SK-N-SH (cell line): ENCODE measurements at places on chromosomes 1 and 21. TPM values are rescaled to one million over a fixed set of nuclear protein-coding genes. Genes with fewer than 3 reads are reported as not detected.

DNA sequence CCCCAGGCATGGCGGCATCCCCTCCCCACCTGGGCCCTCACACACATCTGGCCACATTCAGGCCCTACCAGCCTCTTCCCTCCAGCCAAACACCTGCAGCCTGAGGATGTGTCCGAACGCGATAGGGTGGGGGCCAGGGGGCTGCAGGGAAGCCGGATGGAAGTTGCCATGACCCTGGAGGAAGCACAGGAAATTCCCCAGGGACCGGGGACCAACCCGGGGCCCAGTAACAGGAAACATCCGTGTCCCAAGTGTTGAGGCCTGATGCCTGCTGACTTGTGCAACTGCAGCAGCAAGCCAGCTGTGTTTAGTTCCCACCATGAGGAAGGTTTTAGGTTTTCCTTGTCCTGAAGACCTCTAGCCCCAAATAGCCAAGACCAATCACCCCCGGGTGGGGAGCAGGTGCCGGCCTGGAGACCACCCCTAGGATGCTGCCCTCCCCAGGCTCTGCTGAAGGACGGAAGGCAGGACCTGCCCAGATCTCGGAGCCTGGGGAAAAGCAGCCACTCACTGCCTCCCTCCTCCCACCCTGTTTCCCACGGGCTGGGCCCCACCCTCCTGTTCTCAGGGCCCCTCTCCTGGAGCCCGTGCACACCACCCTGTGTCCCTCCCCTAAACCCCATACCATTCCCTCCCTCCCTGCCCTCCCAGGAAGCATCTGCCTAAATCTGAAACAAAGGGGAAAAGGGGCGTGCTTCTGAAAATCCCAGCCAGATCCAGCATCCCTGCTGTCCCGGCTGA lies 29.8 kb downstream of the MEGF6 start:
- peak; percentile 55 for DNase-seq

- no peak for DNase-seq
Observed at GRCh38 chr1:96865731-96866685, 144.4 kb downstream of the PTBP2 start.

DNA sequence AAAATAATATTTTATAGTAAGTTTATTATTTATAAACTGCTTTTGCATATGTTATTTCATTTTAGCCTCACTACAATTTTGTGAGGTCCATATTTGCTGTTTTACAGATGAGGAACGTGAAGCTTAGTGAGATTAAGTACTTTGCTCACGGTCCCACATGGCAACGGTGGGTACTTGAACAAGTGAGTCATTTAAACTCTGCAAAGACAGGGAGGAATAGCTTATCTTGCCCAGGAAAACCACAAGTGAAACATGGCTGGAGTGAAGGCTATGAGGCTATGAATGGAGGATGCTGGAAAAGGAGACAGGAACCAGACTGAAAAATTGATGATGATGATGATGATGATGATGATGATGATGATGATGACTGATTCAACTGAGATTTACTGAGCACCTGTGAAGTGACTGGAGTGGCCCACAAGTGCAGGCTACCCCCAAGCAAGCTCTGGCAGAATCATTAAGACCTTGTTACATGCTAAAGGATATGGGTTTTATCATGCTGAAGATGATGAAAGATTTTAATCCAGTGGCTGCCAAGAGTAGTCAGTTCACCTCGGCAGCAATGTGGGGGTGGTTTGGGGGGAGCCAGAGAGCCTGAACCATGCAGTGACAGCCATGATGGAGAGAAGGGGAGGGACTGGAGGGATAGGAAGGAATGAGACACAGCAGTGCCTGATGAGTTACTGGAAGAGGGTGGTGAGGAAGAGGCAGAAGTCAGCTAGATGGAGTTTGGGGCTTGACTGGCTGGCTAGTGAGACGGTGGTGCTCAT lies 1.4 kb upstream of the ABCA4 start:
- DNase-seq, result no peak

DNA sequence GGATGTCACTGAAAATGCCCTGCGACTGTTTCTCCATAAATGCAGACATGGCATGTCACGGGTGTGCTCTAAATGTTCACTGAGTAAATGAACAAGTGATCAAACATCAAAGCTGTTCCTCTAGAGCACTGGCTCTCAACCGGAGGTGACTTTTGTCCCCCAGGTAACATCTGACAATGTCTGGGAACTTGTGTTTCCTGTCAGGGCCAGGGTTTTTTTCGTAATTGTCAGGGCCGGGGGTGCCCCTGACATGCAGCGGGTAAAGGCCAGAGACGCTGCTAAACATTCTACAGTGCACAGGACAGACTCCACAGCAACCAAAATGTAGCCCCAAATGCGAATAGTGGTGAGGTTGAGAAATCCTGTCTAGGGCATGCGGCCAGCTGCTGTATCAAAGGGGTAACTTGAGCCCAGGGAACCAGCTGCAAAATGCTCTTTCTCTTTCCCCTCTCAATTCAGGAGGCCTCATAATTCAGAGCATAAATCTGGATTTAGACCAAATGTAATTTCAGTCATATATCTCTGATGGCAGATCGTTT lies 2.0 kb downstream of the ALDH4A1 start:
- no peak for DNase-seq

DNA sequence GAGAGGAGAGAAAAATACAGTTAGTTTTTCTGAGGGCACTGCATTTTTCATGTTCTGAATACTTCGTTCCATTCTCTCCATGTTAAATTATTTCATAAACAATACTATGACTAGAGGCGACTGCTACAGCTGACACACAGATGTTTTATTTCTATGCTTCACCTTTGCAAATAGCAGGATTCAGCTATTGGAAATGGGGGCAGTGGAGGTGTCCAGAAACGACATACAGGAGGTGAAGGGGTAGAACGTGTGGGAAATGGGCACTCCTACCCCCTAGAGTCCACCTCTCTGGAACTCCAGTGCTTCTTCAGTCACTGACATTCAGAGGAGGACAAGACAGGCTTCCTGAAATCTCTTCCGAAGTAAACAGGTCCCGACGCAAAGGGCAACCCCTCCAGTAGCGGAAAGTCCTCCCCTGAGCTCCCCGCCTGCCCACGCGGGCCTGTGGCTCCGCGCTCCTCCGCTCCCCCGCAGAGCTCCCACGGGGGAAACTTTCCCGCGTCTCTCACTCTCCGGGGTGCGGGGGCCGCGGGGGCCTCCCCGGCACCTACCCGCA lies 480 bp downstream of the DPYD start:
- DNase-seq, result no peak

DNA sequence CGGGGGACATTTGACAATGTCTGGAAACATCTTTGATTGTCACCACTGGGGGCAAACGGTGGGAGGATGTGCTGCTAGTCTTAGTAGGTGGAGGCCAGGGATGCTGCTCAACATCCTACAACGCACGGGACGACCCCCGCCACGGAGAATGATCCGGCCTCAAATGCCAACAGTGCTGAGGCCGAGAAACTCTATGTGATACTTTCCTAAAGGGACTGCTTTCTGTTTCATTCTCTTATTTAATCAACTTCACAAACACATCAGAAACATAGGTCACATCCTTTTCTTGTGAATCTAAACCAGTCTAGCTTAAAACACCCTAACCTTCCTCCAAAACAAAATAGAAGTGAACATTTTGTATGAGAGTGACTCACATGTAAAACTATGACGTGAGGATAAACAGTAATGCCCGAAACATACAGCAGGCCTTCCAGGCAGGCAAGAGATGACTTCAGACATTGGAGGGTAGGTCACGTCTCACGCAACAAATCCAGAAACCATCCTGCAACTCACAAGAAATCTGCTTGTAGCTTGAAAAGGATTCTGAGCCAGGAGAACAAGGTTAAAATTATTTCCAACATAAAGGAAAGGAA lies 37.2 kb upstream of the ETS2 start:
- no peak for DNase-seq

DNA sequence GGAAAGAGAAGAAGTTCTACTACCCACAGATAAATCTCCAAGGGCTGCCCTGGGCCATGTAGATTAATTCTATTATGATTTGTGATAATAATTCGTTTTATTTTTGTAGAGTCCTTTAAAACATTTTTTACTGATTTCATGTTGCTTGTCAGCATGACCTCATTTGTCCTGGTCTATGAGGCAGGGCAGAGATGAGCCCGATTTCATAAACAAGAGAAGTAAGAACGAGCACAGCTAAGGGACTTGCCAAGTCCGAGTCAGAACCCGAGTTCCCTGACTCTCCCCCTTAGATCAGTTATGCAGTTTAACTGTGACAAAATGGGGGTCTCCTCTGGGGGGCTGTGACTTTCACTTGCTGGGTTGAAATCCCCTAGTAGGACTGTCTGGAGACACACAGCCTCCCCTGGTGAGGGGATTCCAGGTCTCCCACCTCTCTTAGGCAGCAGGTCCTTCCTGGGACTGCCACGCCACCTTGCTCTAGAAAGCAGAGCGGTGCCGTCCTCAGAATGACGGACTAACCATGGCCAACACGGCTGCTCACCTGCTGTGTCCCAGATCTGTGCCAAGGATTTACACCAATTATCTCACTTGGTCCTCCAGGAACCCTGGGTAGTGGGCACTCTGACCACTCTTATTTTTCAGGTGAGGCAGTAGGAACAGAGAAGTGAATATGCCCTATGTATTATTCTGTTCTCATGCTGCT lies 31.0 kb upstream of the SOX13 start:
- no peak for DNase-seq

- no peak for DNase-seq
Observed at GRCh38 chr21:39314143-39315027, 953 bp upstream of the BRWD1 start.

- DNase-seq, result peak; percentile 63
Observed at GRCh38 chr1:116020668-116021272, 44.5 kb downstream of the SLC22A15 start.

DNA sequence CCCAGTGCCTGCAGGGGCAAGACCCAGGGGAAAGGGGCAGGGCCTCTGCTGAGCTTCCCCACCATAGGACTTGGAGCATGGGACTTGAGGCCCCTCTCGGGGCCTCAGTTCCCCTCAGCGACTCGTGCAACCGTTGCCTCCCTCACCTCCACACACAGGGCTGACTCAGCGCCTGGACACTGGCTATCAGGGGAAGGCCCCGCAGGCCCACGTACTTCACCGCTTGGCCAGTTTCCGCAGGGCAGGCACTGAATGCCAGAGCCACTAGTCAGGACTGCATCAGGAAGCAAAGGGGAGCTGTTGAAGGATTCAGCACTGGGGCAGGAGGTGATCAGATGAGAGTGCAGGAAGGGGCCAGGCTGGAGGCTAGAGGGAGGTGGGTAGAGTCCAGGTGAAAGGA lies 15.5 kb upstream of the FAM131C start:
- no peak for DNase-seq

DNA sequence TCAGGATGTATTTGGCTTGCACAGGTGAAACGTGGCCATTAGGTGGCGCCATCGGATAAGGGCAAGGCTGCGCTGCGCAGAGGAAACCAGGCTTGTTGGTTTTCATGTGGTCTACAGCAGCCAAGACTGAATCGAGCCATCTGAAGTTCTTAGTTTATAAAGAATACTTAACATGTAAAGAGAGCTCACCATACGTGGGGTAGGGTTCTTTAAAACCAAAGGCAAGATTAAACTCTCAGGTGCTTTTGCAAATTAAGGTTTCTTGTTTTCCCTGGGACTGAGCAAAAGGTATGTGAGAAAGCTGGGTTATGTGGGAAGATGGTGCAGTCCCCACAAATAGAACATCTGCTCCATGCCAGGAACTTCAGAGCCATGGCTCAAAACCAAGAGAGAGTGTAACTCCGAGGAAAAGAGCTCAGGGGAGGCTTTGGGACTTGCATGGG lies 9.3 kb downstream of the MASP2 start:
- DNase-seq, result peak; percentile 83

DNA sequence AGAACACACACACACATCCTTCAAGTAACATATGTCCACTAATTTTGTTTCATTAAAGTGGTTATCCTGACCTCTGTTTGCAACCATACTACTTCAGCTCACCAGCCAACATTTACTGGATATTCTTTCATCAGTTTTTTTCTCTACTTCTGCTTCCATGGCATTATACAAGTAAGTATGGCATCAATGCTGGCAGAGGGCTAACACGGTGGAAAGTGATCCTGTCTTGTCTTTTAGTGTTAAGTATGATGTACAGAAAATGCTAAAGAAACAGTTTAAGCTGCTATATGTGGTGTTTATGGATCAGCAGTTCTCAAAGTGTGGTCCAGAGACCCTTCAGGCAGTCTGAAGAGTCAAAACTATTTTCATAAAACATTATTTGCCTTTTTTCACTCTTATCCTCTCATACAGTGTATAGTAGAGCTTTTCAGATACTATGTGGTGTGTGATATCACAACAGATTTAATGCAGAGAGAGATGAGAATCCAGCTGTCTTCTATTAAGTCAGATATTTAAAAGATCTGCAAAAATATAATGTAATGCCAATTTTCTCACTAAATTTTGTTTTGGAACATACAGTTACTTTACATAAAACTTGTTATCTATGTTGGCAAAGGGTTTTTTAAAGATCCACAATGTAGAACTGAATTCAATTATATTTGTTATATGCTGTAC lies 46.6 kb downstream of the FOXJ3 start:
- no peak for DNase-seq

DNA sequence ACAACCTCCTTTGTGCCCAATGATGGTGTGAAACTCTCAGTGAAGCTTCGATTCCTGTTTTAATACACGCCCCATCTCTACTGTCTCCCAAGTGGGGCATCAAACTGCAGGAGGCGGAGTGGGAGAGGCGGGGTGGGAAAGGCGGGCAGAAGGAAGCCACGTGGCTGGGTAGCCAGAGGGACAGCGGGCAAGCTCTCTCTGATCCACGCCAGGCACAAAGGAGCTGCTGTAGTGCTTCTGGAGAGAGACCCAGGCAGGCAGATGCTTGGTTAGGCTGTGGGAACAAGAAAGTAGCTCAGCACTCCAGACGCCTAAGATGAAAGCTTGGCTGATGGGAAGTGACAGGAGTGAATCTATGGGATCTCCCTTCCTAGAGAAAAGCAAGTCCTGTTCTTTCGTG lies 25.7 kb downstream of the TRIM67 start:
- no peak for DNase-seq

DNA sequence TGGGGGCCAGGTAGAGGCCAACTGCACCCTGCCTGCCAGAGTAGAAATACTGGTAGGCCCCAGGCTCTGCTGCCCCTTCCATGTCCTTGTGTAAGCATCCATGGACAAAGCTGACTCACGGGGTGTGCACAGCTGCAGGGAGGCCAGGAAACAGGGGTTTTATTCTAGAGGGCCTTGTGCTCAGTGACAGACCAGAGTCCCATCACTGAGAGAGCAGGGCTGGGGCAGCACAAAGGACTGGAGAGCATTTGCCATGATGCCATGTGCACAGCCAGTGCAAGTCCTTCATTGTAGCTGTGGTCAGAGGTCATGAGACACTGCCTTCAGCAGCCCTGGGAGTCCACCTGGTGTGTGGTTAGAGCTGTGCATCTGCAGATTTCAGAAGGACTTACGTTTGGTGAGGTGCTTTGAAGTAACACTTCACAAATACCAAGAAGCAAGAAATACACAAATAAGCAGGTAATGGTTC lies 8.1 kb downstream of the ARF1 start:
- DNase-seq, result no peak

The C1orf141 gene
- polyA plus RNA-seq, result not detected in 2 replicates

The REG4 gene
- not detected in 2 replicates for polyA plus RNA-seq

The UTS2 gene
- 0.13 TPM in 1 of 2 replicates, not detected in the other for polyA plus RNA-seq

The LYPD8 gene
- polyA plus RNA-seq, result 1.5 and 1.6 TPM in 2 replicates

The HLX gene
- 8.6 and 21.4 TPM in 2 replicates for polyA plus RNA-seq
